Activated T-cell treated with anti-CD3 and anti-CD28 coated beads, Interleukin-2, amount 50 U/mL, for 72 hours (primary cell): ENCODE measurements at places on chromosomes 12 and 14. TPM values are rescaled to one million over a fixed set of nuclear protein-coding genes. Genes with fewer than 3 reads are reported as not detected.

GRCh38 chr14:73610687-73611086 lies 1.6 kb upstream of the ACOT6 start:
- H3K27me3 ChIP-seq: no peaks in the 10 kb centered on the region
- DNase-seq: no peak
- H3K4me3 ChIP-seq: no peak overlapping the region
- H3K27ac ChIP-seq: no peak overlapping the region

DNA sequence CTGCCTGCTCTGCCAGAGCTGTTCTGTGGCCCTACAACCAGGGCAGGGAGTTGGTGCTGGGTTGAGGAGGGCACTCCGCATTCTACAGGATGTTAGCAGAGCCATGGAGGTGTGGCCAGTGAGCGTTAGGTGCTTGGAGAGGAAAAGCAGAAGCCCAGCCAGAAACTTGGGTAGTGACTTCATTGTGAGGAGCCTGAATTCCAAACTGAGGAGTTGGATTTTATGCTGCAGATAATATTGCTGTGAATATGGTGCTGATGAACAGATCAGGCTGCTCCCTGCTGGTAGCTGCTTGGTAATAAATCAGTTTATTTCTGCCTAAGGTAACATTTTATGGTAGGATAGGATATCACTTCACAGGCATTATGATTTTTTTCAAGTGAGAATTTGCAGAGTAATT lies 7.1 kb upstream of the CCDC175 start:
- peaks cover 17% of the 10 kb centered on the region for H3K4me1 ChIP-seq
- no peak overlapping the region for H3K27ac ChIP-seq
- no peak for DNase-seq
- H3K36me3 ChIP-seq: peaks cover 2% of the 10 kb centered on the region
- no peaks in the 10 kb centered on the region for H3K27me3 ChIP-seq
- no peak overlapping the region for H3K4me3 ChIP-seq

Gene TRPV4
- not detected for total RNA-seq

Gene NID2
- total RNA-seq: 0.19 TPM

DNA sequence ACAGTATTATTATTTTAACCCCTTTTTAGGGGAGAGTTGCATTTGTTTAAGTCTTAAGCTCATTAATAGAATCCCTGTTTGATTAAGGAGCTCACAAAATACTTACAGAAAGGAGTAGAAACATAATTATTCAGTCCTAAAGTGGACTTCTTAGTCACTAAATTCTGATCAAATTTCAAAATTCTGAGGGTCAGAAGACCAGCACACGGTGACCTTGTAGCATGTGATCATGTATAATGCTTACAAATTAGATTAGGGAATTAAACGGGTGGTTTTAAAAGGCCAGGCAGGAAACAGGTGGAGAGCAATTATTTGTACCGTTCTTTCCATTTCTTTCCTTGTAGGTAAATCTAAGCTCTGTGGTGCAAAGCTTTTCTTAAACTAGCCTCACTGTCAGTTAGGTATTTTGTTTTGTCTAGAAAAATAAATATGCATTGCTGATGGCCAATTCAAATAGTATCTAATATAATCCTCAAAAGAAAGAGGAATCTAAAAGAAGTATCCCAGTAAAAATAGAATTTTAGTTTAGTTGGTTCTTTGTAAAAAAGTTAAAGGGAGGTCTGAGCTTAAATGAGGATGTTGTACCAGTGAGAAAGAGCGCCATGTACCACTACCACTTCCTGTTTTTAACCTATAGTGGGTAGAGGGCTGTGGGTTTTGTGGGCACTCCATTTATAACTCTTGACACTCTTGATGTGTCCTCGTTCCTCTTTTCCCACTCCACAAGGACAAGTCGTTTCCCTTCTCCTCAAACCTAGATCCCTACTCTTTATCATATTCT lies 51.1 kb downstream of the SLC38A1 start:
- H3K27ac ChIP-seq: peak overlapping the region; percentile 92
- peak overlapping the region; percentile 83 for H3K4me3 ChIP-seq
- H3K4me1 ChIP-seq: peaks cover 100% of the 10 kb centered on the region
- H3K27me3 ChIP-seq: no peaks in the 10 kb centered on the region
- peak; percentile 76 for DNase-seq

Gene CCDC92
- 31.0 TPM for total RNA-seq

DNA sequence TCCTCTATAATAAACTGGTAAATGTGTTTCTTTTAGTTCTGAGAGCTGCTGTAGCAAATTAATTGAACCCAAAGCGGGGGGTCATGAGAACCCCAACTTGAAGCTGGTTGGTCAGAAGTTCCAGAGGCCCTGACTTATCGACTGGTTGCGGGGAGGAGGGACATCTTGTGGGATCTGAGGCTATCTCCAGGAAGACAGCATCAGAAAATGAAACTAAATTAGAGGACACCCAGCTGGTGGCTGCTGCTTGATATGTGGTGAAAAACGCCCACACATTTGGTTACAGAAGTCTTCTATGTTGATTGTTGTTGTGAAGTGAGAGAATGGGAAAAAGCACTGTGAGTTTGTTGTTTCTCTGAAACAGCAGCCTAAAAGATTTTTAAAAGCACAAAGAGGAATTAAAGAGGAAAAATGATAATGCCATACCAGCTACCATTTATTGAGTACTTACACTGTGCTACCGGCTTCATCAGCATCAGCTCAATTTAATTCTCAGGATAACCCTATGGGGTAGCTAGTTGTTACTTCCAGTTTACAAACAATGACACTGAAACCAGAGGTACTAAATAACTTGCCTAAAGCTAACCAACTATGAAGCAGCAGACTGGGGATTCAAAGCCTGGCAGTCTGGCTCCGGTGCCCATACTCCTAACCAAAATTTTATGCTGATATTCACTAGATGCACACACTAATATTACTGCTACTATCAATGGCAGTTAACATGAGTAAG lies 24.3 kb downstream of the DDX24 start:
- H3K4me1 ChIP-seq: peaks cover 47% of the 10 kb centered on the region
- H3K36me3 ChIP-seq: peaks cover 14% of the 10 kb centered on the region
- no peaks in the 10 kb centered on the region for H3K27me3 ChIP-seq
- H3K27ac ChIP-seq: peak overlapping the region; percentile 96
- H3K4me3 ChIP-seq: peak overlapping the region; percentile 42

- H3K4me1 ChIP-seq: peaks cover 14% of the 10 kb centered on the region
- H3K27me3 ChIP-seq: peaks cover 19% of the 10 kb centered on the region
- no peak for DNase-seq
- no peak overlapping the region for H3K4me3 ChIP-seq
- H3K36me3 ChIP-seq: no peaks in the 10 kb centered on the region
These were observed 234.8 kb downstream of the DUSP6 start for GRCh38 chr12:89117448-89118034.

GRCh38 chr14:46464341-46464740 lies 187.2 kb downstream of the RPL10L start:
- no peak for DNase-seq
- H3K36me3 ChIP-seq: no peaks in the 10 kb centered on the region
- no peak overlapping the region for H3K27ac ChIP-seq
- H3K27me3 ChIP-seq: no peaks in the 10 kb centered on the region

Gene RBP5
- total RNA-seq: not detected

GRCh38 chr12:42237853-42238239 lies 202 bp downstream of the YAF2 start:
- H3K27me3 ChIP-seq: no peaks in the 10 kb centered on the region
- peaks cover 54% of the 10 kb centered on the region for H3K4me1 ChIP-seq
- no peak for DNase-seq
- H3K4me3 ChIP-seq: peak overlapping the region; percentile 91
- peaks cover 19% of the 10 kb centered on the region for H3K36me3 ChIP-seq

GRCh38 chr14:95516554-95517181 lies at the start of gene SYNE3:
Gene SYNE3, minus strand, starts transcription at chr14:95516650. Its CDS starts 40,829 bp downstream, at chr14:95475821.
- peak within 1 kb of the TSS; percentile 90 for H3K4me3 ChIP-seq
- peak within 1 kb of the TSS; percentile 65 for H3K27ac ChIP-seq
- no peaks in the 10 kb centered on the region for H3K36me3 ChIP-seq
- peaks cover 64% of the 10 kb centered on the region for H3K4me1 ChIP-seq
- DNase-seq: peak; percentile 80

DNA sequence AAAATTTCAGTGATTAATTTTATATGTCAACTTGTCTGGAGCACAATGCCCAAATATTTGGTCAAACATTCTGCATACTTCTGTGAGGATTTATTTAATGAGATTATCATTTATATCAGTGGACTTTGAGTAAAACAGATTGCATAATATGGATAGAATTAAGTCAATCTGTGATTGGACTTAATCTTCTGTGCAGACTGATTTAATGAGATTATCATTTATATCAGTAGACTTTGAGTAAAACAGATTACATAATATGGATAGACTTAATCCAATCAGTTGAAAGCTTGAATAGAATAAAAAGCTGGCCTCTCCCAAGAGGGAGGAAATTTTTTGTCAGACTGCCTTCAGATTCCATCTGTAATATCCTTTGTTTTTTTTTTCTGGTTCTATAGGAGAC lies 1413.2 kb downstream of the LRFN5 start:
- no peak overlapping the region for H3K27ac ChIP-seq
- H3K4me1 ChIP-seq: no peaks in the 10 kb centered on the region
- H3K27me3 ChIP-seq: no peaks in the 10 kb centered on the region
- no peaks in the 10 kb centered on the region for H3K36me3 ChIP-seq
- no peak overlapping the region for H3K4me3 ChIP-seq

GRCh38 chr14:53180272-53181221 lies 27.4 kb upstream of the DDHD1 start:
- peak overlapping the region; percentile 62 for H3K27ac ChIP-seq
- peak; percentile 73 for DNase-seq
- peak overlapping the region; percentile 58 for H3K4me3 ChIP-seq
- peaks cover 6% of the 10 kb centered on the region for H3K36me3 ChIP-seq
- peaks cover 40% of the 10 kb centered on the region for H3K4me1 ChIP-seq

Gene ASCL1
- not detected for total RNA-seq

GRCh38 chr12:95614390-95614982 lies 63.2 kb upstream of the USP44 start:
- H3K4me1 ChIP-seq: peaks cover 5% of the 10 kb centered on the region
- no peaks in the 10 kb centered on the region for H3K36me3 ChIP-seq
- H3K4me3 ChIP-seq: no peak overlapping the region
- no peak for DNase-seq

Gene PPP4R4
- 9.5 TPM for total RNA-seq

- H3K4me3 ChIP-seq: peak overlapping the region; percentile 99
- H3K27me3 ChIP-seq: no peaks in the 10 kb centered on the region
- peaks cover 48% of the 10 kb centered on the region for H3K36me3 ChIP-seq
- H3K27ac ChIP-seq: peak overlapping the region; percentile 99
These were observed 2.3 kb downstream of the CDKN1B start for GRCh38 chr12:12719496-12719895.

DNA sequence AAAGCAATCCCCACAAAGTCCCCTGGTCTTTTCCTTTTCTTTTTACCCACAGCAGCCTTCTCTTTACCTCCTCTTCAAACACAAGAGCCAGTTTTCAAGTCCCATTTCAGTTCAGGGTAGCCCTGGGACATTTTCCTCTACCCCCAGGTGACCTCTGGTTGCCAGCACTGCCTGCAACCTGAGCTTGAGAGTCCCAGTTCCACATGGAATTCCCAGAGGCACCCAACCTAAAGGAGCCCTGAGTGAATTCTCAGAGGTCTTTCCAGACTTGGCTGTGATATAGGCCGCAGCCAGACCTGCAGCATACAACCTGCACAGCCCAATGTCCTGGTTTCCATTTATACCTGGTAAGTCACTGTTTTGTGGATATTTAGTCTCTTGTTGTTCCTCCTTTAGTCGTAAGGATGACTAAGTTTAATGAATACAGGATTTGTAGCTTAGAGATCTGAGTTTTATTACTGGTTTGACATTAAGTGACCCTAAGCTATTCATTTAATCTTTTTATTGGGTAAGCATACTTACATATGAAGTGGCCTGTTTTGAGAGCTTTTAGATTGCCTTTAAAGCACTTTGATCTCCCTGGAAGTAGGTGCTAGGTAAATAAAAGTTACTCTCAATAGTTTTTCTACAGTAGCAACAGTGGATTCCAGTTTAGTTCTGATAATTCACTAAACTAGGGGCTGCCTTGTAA lies 159.8 kb downstream of the TGFB3 start:
- no peaks in the 10 kb centered on the region for H3K27me3 ChIP-seq
- no peak overlapping the region for H3K27ac ChIP-seq
- H3K4me3 ChIP-seq: no peak overlapping the region
- H3K36me3 ChIP-seq: peaks cover 1% of the 10 kb centered on the region
